ENCODE measurements at places on chromosomes 3 and 15. TPM values are rescaled to one million over a fixed set of nuclear protein-coding genes. Genes with fewer than 3 reads are reported as not detected.

RLBP1 gene
- total RNA-seq = not detected

- no peaks in the 10 kb centered on the region for H3K36me3 ChIP-seq
- no peak overlapping the region for H3K27ac ChIP-seq
- H3K4me3 ChIP-seq = no peak overlapping the region
- H3K4me1 ChIP-seq = peaks cover 33% of the 10 kb centered on the region
These were observed 358.3 kb downstream of the SHQ1 start for GRCh38 chr3:72489901-72490300.

DNA sequence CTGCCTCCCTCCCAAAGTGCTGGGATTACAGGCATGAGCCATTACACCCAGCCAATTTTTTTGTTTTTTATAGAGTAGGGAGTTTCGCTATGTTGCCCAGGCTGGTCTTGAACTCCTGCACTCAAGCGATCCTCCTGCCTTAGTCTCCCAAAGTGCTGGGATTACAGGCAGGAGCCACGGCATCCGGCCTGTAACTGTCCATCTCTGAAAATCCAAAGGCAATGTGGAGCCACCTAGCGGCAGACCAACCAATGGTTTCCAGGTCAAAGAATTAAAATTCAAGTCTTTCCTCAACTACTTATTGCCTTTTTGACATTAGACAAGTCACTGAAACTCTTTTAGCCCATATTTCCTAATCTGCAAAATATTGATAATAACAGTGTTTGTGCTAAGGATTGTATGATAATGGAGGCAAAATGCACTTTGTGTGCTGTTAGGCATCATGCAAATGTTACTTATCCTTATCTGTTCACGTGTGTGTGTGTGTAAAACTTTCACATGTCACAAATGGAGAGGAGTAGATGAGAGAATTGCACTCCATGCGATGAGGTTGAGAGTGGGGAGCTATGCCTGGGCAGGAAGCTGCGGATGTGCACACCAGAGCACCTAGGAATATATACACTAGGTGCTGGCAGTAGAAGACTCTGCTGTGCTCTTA is 48.7 kb downstream of the COL8A1 start:
- H3K27ac ChIP-seq = no peak overlapping the region
- H3K27me3 ChIP-seq = no peaks in the 10 kb centered on the region
- no peak overlapping the region for H3K4me3 ChIP-seq
- no peaks in the 10 kb centered on the region for H3K36me3 ChIP-seq
- peaks cover 6% of the 10 kb centered on the region for H3K4me1 ChIP-seq
- DNase-seq = peak; percentile 40

- no peak for DNase-seq
- H3K4me1 ChIP-seq = peaks cover 65% of the 10 kb centered on the region
- H3K36me3 ChIP-seq = no peaks in the 10 kb centered on the region
- no peaks in the 10 kb centered on the region for H3K27me3 ChIP-seq
- H3K27ac ChIP-seq = peak overlapping the region; percentile 82
These were observed 9.8 kb upstream of the SEMA4B start for GRCh38 chr15:90191344-90191687.

GRCh38 chr3:100873611-100874010 is 119.6 kb downstream of the ABI3BP start:
- H3K4me3 ChIP-seq = no peak overlapping the region
- no peaks in the 10 kb centered on the region for H3K27me3 ChIP-seq
- H3K36me3 ChIP-seq = no peaks in the 10 kb centered on the region
- no peak overlapping the region for H3K27ac ChIP-seq
- no peak for DNase-seq

- no peak overlapping the region for H3K4me3 ChIP-seq
- no peak for DNase-seq
- H3K36me3 ChIP-seq = no peaks in the 10 kb centered on the region
These were observed 107.2 kb downstream of the CHST2 start for GRCh38 chr3:143226678-143227291.

DNA sequence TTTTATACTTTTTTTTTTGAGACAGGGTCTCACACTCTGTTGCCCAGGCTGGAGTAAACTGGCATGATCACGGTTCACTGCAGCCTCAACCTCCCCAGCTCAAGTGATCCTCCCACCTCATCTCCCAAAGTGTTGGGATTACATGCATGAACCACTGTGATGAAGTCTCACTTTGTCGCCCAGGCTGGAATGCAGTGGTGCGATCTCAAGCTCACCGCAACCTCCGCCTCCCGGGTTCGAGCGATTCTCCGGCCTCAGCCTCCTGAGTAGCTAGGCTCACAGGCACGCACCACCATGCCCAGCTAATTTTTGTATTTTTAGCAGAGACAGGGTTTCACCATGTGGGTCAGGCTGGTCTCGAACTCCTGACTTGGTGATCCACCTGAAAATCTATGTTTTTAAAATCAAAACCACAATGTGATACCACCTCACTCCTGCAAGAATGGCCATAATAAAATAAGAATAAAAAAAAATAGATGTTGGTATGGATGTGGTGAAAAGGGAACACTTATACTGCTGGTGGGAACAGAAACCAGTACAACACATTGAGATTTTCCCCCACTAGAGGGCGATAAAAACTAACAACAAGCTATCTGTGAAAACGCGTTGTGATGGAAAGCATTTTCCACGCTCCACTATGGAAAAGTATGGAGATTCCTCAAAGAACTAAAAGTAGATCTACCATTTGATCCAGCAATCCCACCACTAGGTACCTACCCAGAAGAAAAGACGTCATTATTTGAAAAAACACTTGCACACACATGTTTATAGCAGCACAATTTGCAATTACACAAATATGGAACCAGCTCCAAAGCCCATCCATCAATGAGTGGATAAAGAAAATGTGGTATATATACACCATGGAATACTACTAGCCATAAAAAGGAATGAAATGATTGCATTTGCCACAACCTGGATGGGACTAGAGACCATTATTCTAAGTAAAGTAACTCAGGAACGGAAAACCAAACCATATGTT is 26.8 kb upstream of the OCA2 start:
- no peak overlapping the region for H3K4me3 ChIP-seq
- H3K27ac ChIP-seq = no peak overlapping the region
- no peaks in the 10 kb centered on the region for H3K27me3 ChIP-seq
- H3K36me3 ChIP-seq = peaks cover 70% of the 10 kb centered on the region
- no peak for DNase-seq

GRCh38 chr3:45705839-45706808 is 16.9 kb downstream of the SACM1L start:
- peaks cover 76% of the 10 kb centered on the region for H3K36me3 ChIP-seq
- peaks cover 16% of the 10 kb centered on the region for H3K4me1 ChIP-seq
- no peak for DNase-seq
- no peaks in the 10 kb centered on the region for H3K27me3 ChIP-seq
- H3K4me3 ChIP-seq = no peak overlapping the region
- no peak overlapping the region for H3K27ac ChIP-seq

DNA sequence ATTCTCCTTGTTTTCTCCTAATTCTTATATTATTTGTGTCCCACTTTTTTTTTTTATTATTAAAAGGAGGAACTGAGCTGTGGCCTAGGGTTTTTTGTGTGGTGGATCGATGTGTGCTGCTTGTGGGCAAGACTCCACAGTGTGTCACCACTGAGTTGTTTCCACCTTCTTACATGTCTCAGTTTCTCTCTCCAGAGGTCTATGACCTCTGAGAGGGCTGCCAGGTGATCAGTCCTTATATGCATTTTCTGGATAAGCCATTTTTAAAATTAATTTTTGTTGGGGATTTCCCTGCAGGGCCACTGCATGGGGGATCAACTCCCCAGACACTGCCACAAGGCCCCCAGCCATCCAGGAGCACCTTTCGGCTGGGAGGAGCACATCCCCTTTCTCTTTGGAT is 27.8 kb downstream of the IQCF6 start:
- H3K4me1 ChIP-seq = no peaks in the 10 kb centered on the region
- H3K27me3 ChIP-seq = peaks cover 18% of the 10 kb centered on the region
- no peaks in the 10 kb centered on the region for H3K36me3 ChIP-seq
- no peak overlapping the region for H3K27ac ChIP-seq
- no peak for DNase-seq
- no peak overlapping the region for H3K4me3 ChIP-seq

Data from left ventricle myocardium inferior (tissue), 1 donor.